ENCODE measurements at places on chromosomes 7 and 10.

DNA sequence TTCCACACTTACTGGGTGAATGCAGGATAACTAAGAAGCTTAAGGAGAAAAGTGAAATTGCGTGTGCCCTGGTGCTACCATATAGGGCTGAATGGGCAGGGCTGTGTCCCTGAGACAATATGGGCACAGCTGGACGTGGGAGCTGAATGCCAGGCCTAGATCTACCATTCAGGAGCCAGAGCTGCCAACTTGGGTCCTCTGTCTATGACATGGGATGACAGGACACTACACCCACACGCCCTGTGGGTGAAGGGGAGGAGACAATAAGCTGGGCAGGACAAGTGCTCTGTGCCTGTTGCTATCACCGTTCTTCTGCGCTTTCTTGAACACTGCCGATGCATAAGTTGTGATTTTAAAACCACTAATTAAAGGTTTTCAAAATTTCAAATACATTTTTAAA, 293.9 kb downstream of the TNS3 start:
- DNase-seq = no peak

GRCh38 chr7:131145770-131146169, 181.9 kb upstream of the MKLN1 start:
- DNase-seq = no peak

DNA sequence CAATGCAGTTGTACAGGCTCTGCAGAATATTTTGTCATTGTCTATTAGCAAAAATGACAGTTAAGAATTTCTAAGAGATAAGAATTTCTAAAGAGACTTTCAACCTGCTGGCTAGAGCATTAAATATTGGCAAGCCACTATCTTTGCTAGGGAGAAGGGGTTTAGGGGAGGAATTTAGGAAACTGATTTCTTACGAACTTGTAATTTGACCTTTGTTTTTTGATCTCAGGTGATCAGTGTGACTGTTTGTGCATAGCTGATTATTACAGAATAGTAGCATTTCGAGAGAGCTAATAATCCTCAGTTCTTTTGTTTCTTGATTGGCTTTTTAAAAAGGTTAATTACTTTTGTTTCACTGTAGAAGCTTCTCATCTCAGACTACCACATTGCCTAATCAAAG, 68.1 kb downstream of the ST7 start:
- no peak for DNase-seq

DNA sequence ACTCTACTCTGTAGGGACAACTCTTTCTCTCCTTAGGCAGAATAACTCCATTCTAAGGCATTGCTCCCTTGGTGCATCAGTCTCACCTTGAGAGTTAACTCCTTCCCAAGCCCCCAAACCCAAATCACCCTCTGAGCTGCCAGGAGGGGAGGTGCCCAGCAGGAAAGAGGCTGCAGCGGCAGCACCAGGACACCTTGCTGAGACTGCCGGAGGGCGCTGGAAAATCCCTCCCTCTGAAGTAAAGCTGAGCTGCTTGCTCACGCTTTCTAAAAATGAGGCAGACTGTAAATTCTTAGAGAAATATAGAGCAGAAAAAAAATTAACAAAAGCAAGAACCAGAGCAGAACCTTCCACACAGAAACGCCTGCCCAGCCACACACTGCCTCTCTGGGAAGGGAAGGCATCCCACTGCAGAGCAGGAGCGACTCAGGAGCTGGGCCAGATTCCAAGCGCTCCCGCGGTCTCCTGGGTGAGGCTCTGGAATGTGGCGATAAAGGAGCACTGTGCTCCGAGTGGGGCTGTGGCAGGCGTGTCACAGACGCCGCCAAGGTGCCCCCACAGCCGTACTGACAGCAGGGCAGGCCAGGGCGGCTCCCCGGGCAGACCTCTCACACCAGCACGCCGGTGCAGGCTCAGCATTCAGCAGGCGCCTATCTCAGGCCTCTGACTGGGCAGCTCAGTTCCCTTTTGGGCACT, 202.1 kb downstream of the TNS3 start:
- DNase-seq = no peak

- DNase-seq = no peak
Observed at GRCh38 chr10:113982769-113983168, 60.9 kb upstream of the ADRB1 start.

All from activated CD8-positive, alpha-beta memory T cell treated with anti-CD3 and anti-CD28 coated beads for 48 hours (primary cell).